Lung (tissue), 17 donors: ENCODE measurements at places on chromosomes 16 and 17. TPM values are rescaled to one million over a fixed set of nuclear protein-coding genes. Genes with fewer than 3 reads are reported as not detected.
A peak's percentile ranks its signal among the peaks of the same experiment; 100 is the strongest.

DNA sequence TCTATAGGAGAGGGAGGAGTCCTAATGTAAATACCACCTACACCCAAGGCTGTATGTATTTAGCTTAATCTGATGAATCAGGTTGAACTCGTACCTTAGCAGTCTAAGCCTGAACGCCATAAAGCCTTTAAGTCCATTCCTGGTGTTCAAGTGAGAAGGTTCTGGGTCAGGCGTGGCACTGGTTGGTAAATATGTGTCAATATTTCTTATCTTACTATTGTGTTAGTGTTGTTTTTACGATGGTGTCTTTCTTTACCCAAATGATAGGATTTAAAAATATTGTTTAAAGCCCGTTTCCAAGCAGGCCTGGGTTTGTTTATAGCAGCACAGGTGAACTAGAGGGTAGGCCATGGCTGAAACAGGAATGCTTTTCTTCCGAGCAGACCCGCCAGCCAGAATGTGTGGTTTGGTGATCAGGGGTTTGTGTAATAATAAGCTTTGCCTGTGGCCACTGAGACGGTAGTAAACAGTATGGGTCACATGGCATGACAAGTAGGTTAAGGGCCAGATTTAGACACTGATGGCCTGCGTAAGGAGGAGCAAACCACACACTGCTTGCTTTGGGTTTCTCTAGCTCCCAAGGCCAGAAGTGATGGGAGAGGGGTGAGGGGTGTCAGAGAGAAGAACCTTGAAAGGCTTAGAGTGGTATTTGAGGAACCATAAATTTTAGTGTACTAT, 3.3 kb downstream of the TMEM94 start:
- no peak overlapping the region for H3K4me3 ChIP-seq
- no peak for DNase-seq
- peak overlapping the region; percentile 24 for H3K27ac ChIP-seq
- no peaks in the 10 kb centered on the region for H3K36me3 ChIP-seq

GRCh38 chr17:74920642-74921025, 2.4 kb downstream of the USH1G start:
- no peak for DNase-seq
- no peak overlapping the region for H3K27ac ChIP-seq
- peaks cover 14% of the 10 kb centered on the region for H3K4me1 ChIP-seq
- no peak overlapping the region for H3K4me3 ChIP-seq
- H3K36me3 ChIP-seq = no peaks in the 10 kb centered on the region
- H3K27me3 ChIP-seq = peaks cover 39% of the 10 kb centered on the region

GRCh38 chr17:42677921-42678781, 1.4 kb upstream of the PLEKHH3 start:
- H3K36me3 ChIP-seq = peaks cover 7% of the 10 kb centered on the region
- peak; percentile 93 for DNase-seq
- peak overlapping the region; percentile 96 for H3K27ac ChIP-seq
- H3K4me3 ChIP-seq = peak overlapping the region; percentile 54

CWC25 gene
- 21.2 TPM for total RNA-seq

GRCh38 chr17:63741143-63741407, 524 bp downstream of the STRADA start:
- DNase-seq = no peak
- H3K36me3 ChIP-seq = peaks cover 7% of the 10 kb centered on the region
- H3K27me3 ChIP-seq = no peaks in the 10 kb centered on the region
- peak overlapping the region; percentile 89 for H3K27ac ChIP-seq
- peak overlapping the region; percentile 66 for H3K4me3 ChIP-seq

- H3K36me3 ChIP-seq = no peaks in the 10 kb centered on the region
- peak; percentile 23 for DNase-seq
- peaks cover 20% of the 10 kb centered on the region for H3K4me1 ChIP-seq
- no peaks in the 10 kb centered on the region for H3K27me3 ChIP-seq
Measured at GRCh38 chr17:69143683-69144231, 2.1 kb upstream of the ABCA6 start.

GRCh38 chr16:78515421-78515820, 416.0 kb downstream of the WWOX start:
- no peak for DNase-seq
- H3K4me3 ChIP-seq = no peak overlapping the region
- no peak overlapping the region for H3K27ac ChIP-seq
- no peaks in the 10 kb centered on the region for H3K27me3 ChIP-seq
- H3K4me1 ChIP-seq = no peaks in the 10 kb centered on the region

- H3K36me3 ChIP-seq = peaks cover 2% of the 10 kb centered on the region
- no peaks in the 10 kb centered on the region for H3K4me1 ChIP-seq
- no peak overlapping the region for H3K27ac ChIP-seq
- no peak for DNase-seq
- H3K27me3 ChIP-seq = no peaks in the 10 kb centered on the region
- H3K4me3 ChIP-seq = peak overlapping the region; percentile 37
Measured at GRCh38 chr16:67277999-67278772, 1.1 kb upstream of the PLEKHG4 start.

GRCh38 chr16:73921295-73921694, 375.3 kb upstream of the PSMD7 start:
- H3K4me3 ChIP-seq = no peak overlapping the region
- H3K36me3 ChIP-seq = no peaks in the 10 kb centered on the region
- no peak overlapping the region for H3K27ac ChIP-seq
- H3K4me1 ChIP-seq = peaks cover 5% of the 10 kb centered on the region
- no peak for DNase-seq

CISD3 gene
- total RNA-seq = 2.4 TPM

NPB gene
- 0.48 TPM for total RNA-seq

DNA sequence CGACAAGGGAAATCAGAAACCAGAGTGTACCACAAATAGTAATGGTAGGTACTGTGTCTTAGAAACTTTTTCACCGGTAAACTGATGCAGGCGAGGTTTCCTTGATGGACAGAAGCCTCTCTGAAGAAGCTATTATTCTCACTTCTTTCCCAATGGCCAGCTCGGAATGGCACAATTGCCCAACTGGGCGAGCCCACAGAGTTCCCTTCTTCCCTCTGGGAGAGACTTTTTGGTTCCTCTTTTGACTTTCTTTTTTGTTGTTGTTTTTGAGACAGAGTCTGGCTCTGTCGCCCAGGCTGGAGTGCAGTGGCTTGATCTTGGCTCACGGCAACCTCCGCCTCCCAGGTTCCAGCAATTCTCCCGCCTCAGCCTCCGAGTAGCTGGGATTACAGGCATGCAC, 16.9 kb downstream of the SLC43A2 start:
- H3K4me1 ChIP-seq = peaks cover 1% of the 10 kb centered on the region
- no peak for DNase-seq
- H3K36me3 ChIP-seq = no peaks in the 10 kb centered on the region
- H3K4me3 ChIP-seq = no peak overlapping the region

SSTR5 gene
- total RNA-seq = 0.23 TPM

- no peak overlapping the region for H3K27ac ChIP-seq
- no peaks in the 10 kb centered on the region for H3K27me3 ChIP-seq
- DNase-seq = peak; percentile 87
- no peaks in the 10 kb centered on the region for H3K36me3 ChIP-seq
- no peak overlapping the region for H3K4me3 ChIP-seq
Measured at GRCh38 chr16:2983706-2984136, 3.5 kb upstream of the PKMYT1 start.

CDH13 gene
- 12.3 TPM for total RNA-seq

DNA sequence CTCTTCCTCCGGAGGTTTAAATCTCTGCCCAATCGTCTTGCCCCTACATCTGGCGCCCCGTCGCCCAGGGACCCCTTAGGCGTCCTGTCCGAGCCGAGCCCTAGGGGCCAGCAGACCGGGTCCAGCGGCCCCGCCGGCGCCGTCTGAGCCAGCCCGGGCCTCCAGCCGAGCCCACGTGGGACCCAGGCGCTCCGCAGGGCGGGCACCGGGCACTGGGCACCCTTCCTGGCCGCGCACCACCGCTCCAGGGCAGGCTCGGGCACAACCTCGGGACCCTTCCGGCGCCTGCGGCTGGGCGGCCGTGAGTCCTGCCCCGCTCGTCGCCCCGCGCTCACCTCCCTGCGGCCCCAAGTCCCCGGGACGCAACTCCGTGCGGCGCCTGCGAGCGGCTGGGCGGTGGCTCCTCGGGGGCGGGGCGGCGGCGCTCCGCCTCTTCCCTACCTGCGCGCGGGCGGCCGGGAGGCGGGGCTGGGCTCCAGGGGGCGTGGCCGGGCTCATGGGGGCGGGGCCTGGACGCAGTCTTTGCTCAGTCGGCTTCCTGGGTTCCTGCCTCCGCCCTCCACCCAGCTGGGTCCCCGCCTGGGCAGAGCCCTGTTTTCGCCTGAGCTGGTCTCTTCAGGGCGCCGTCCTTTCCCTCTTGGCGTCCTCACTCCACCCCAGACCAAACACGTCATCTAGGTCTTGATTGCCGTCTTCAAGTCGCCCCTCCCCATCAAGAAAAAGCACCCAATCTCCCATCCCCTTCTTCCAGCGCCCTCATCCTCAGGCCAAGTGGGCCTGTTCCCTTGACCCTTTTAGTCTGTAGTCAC, at the start of gene RHBDF2:
Gene RHBDF2 (minus strand): TSS at position 406 of the 809 bp plus-strand sequence. CDS start 19,899 bp downstream, outside the sequence.
- H3K4me1 ChIP-seq = peaks cover 9% of the 10 kb centered on the region
- H3K27me3 ChIP-seq = no peaks in the 10 kb centered on the region
- peak within 1 kb of the TSS; percentile 87 for H3K27ac ChIP-seq
- H3K36me3 ChIP-seq = no peaks in the 10 kb centered on the region

GRCh38 chr16:54173490-54173889, 113.1 kb downstream of the IRX3 start:
- H3K27me3 ChIP-seq = peaks cover 70% of the 10 kb centered on the region
- no peak for DNase-seq
- no peaks in the 10 kb centered on the region for H3K36me3 ChIP-seq
- H3K4me1 ChIP-seq = no peaks in the 10 kb centered on the region
- H3K27ac ChIP-seq = no peak overlapping the region

GRCh38 chr16:66924527-66925321, 611 bp downstream of the RRAD start:
- peak overlapping the region; percentile 90 for H3K27ac ChIP-seq
- DNase-seq = no peak
- H3K4me3 ChIP-seq = peak overlapping the region; percentile 51
- H3K27me3 ChIP-seq = no peaks in the 10 kb centered on the region
- H3K36me3 ChIP-seq = no peaks in the 10 kb centered on the region
